Inflammatory macrophage treated with lipopolysaccharide for 4 hours (primary cell): ENCODE measurements at places on chromosomes 16 and 17.

- no peak for DNase-seq
These were observed 29.6 kb downstream of the NLK start for GRCh38 chr17:28071891-28072606.

GRCh38 chr17:77704048-77704815 is 254.3 kb upstream of the TNRC6C start:
- DNase-seq = no peak

DNA sequence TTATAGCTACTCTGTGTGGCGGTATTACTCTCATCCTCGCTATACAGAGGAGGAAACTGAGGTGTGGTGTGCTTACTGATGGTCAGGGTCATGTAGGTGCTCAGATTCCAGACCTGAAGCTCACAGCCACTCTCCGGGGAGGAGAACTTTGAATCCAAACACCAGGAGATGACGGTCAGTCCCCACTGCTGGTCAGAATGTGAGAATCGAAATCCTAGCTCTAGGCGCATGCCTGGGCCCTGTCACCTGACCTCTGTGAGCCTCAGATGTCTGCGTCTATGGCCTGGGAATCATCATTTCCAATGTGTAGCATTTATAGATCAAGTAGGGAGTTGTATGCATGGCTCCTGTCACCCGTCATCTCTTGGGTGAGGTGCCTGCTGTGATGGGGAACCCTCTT is 317.4 kb downstream of the SNX29 start:
- no peak for DNase-seq

DNA sequence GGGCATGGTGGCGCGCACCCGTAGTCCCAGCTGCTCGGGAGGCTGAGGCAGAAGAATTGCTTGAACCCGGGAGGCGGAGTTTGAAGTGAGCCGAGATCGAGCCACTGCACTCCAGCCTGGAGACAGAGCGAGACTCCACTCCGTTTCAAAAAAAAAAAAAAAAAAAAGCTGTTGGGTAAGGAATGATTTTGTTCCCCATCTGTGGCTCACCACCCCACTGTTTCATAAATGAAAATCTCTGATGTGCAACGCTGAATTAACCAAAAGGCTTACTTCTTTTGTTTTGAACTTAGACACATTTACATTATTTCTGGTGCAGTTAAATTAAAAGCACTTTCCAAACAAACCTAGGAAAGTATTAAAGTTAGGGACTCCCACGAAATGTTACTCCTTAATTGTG is 1.2 kb upstream of the METTL9 start:
- DNase-seq = peak; percentile 58

GRCh38 chr17:83069931-83070742 is 9.3 kb upstream of the METRNL start:
- DNase-seq = no peak

- DNase-seq = peak; percentile 17
These were observed 184.4 kb downstream of the SNX29 start for GRCh38 chr16:12160815-12161550.
